ENCODE measurements at places on chromosomes 5 and 9.

DNA sequence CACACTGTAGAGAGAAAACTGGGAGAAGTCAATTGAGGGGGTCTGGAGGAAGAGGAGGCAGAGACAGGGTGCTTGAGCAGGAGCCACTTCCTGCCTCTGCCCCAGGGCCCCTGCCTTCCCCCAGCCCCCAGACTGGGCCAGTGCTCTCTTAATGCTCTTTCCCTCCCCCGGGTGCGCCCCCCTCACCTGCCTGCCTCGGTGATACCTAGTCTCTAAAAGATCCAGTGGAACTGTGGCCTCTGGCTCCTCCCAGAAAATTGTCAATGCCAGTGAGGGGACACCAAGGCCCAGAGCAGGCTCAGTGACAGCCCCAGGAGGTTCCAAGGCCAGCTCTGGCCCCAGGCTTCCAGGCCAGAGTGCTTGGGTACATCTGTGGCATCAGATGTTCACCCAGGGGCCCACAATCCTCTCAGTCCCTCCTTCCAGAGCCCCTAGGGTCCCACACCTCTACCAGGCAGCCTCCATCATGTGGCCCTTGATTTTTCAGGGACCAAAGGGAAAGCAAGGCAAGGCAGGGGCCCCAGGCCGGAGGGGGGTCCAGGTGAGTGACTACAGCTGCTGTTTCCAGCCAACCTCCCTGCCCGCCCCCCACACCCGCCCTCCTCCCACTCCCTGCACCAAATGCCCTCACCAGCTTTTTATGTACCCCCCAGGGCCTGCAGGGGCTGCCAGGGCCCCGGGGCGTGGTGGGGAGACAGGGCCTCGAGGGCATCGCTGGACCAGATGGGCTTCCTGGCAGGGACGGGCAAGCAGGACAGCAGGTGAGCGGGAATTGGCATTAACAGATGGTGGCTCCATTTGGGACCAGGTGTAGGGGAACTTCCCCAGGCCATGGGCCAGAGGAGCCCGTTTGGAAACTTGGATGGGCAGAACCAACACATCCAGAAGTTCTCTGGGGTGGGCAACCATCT is 33.1 kb upstream of the ORM1 start:
- no peak for DNase-seq

DNA sequence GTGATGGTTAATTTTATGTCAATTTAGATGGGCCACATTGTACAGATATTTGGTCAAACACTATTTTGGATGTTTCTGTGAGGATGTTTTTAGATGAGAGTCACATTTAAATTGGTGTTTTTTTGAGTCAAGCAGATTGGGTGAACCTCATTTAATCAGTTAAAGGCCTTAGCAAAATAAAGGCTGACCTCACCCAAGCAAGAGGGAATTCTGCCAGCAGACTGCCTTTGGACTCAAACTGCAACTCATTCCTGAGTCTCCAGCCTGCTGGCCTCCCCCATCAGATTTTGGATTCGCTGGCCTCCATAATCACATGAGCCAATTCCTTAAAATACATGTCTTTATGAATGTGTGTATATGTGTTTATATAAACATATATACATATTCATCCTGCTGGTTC is 282.7 kb upstream of the POU5F2 start:
- DNase-seq, result no peak

DNA sequence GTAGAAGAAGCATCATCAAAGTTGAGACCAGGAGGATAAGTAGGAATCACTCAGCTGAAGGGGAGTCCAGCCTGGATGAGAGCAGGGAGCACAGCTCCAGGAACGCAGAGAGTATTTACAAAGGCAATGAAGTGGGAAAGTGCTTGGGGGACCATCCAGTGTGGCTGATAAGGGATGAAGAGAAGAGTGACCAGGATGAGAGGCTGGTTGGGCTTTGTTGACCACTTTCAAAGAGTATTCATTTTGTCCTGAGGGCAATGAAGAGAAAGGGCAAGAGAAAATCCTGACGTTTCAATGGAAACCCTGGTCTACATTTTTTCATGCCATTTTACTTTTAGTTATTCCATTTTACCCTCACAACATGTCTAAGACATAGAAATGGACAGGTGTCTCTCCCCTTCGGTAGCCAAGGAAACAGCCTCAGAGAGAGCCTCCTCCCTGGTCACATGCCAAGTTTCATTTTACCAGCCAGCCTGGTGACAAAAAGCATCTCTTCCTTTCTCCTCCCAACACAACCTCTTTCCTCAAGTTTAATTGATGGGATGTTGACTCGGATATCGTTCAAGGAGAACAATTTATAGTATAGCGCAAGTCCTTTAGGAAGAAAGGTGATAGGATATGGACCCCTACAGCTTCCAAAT is 492.7 kb upstream of the CLINT1 start:
- no peak for DNase-seq

DNA sequence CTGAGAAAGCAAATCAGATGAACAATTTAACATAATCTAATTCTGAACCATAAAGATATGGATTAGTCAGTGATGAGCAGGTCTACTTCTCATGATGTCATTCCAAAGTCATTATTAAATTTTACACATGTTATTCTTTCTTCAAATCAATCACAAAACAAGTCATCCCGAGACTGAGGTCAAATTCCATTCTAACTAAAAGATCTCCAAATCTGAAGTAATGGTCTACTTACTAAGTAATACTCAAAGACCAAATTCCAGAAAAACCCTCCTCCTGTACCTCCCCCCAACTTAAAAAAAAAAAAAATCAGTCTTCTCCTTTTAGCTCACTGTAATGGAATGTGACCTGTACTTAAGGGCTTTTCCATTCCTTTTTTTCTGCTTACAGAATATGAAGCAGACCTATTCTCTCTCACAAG is 4.7 kb downstream of the PFDN1 start:
- DNase-seq, result no peak

- no peak for DNase-seq
Observed at GRCh38 chr5:119177226-119177625, 106.3 kb downstream of the DMXL1 start.

- DNase-seq, result no peak
Observed at GRCh38 chr5:158819840-158820620, 279.7 kb downstream of the EBF1 start.

DNA sequence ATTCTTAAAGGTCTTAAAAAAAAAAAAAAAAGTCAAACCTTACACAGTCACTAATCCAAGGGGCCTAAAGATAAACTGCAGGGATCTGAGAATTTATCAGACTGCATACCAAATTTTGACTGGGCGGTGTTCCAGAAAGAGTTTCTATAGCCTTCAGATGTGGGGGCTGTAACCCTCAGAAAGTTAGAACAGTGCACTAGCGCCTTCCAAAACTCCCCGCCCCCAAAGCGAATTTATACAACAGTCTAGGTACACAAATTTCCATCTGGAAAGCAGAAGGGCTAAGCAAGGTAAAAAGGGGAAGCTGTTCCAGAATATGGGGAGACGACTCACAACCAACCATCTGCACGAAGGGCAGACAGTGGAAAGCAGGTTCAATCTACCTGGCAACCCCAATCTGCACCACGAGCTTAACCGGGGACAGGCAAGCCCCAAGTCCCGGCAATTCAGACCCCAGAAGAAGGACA is 813 bp downstream of the ERMP1 start:
- DNase-seq, result no peak

DNA sequence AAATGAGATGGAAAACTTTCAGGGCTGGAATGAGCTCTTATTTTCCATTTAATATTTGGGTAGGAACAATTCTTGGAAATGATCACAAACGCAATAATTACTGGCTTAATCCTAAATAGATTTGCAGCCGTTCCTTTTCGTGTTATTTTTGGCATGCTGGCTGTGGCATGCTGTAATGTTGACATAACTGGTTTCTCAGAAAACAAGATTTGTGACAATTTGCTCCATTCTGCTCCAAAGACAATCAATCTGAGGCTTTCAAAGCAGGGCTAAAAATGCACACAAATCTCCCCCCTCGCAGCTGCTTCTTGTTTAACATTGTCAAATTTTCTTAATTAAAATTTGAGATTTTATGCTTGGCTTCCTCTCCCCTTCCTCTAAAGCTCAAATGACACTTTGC is 151.2 kb downstream of the TTC39B start:
- no peak for DNase-seq

DNA sequence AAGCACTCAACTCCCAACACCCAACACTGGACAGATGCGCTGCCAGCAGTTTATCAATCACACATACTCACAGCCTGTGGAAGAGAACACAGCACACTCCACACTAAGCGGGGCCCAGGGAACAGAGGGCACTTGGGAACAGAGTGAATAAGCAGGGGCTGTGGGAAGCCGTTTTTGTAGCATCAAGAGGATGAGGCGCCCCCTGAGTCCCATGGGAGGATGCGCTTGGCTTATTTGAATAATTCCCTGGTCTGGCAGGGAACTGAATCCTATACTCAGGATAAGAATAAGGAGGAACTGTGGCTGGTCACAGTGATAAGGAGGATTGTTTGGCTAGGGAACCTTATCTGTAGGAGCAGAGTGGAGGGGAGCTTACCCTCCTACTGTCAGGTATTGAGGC is 96.1 kb upstream of the DNAH5 start:
- DNase-seq, result no peak

DNA sequence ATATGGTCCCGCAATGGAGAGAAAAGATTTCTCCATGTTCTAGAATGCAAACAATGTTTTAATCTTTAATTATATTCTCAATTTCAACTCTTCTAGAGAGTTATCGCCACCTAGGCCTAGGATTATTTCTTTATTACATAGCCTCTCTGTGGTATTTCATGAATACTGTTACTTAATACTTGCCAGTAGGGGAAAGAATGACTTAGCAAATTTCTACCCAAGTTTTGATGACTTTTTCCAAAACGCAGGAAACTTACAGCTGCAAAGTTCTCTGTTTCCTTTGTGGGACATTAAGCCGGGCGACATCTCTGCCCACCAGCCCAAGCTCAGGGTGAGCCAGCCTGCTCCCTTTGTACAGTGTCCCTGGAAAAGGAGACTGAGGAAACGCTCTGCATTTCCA is 73.8 kb downstream of the MED27 start:
- no peak for DNase-seq

- DNase-seq, result no peak
Observed at GRCh38 chr9:19550009-19550408, 141.2 kb downstream of the ACER2 start.

- no peak for DNase-seq
Observed at GRCh38 chr5:111930905-111931461, 174.0 kb upstream of the NREP start.

DNA sequence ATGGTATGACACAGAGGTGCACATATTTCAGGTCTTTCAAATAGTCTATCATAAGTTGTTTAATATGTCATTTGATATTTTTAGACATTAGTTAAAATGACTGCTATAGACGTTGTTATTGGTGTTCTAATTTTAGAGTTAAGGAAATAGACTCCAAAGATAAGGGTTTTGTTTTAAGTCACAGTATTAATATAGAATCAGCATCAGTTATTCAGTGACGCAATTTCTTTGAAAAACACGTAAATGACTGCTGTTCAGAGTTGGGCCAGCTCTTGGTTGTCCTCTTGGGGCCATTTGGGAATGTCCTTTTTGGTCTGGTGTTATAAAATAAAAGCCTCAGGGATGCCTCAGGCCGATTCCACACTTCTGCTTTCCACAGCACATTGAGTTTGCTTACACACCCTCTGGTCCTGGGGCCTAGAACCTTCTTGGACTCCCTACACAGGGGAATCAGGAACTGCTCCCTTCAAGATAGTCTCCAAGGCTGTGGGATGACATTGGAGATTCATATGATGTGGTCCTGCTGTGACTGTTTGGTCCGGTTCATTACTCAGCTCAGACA is 14.3 kb downstream of the OTULIN start:
- no peak for DNase-seq

GRCh38 chr5:57621624-57622023 is 139.0 kb upstream of the ACTBL2 start:
- no peak for DNase-seq

GRCh38 chr5:3943859-3944258 is 348.2 kb downstream of the IRX1 start:
- no peak for DNase-seq

- DNase-seq, result no peak
Observed at GRCh38 chr9:119044806-119045205, 324.4 kb downstream of the BRINP1 start.

- DNase-seq, result no peak
Observed at GRCh38 chr5:139849501-139849900, 53.9 kb downstream of the PSD2 start.

DNA sequence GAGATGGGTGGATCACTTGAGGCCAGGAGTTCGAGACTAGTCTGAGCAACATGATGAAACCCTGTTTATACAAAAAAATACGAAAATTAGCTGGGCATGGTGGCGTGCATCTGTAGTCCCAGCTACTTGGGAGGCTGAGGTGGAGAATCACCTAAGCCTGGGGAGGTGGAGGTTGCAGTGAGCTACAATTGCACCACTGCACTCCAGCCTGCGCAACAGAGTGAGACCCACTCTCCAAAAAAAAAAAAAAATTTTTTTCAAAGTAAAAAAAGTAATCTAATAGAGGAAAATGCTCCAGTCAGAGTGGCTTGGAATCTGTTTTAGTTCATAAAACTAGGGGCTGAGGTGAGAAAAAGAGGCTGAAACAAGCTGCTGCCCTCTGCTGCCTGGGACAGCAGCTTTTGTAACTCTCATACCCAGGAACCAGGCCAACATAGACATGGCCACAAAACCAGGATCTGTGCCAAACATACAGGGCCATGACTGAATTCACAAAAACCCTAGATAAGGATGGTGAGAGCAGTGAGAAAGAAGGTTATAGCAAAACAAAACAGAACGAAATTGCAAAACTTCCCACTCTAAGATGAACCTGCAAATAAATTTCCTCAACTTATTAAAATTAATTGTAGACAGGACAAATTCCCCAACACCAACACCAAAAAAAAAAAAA is 13.1 kb upstream of the DCAF12 start:
- no peak for DNase-seq

GRCh38 chr5:5105531-5105930 is 34.6 kb upstream of the ADAMTS16 start:
- no peak for DNase-seq

- no peak for DNase-seq
Observed at GRCh38 chr5:115607935-115608334, 5.7 kb upstream of the TICAM2 start.

DNA sequence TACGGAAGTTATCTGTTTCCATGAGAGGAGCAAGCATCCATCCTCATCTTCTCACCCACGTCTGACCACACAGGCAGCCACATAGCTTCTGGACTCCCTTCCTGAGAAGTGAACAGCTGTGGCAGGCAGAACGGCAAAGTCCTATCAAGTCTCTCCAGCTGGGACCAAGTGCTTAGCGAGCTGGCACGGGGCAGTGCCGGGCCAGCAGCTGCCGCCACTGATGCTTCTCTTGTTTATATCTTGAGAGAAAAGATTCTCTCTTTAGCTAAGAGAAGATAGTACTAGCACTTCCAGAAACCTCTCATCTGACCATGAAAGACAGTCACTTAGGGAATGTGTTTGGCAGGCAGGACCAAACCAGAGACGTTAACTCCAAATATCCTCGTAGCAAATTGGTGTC is 37.2 kb downstream of the PLAC8L1 start:
- no peak for DNase-seq

Measured in stimulated activated CD8-positive, alpha-beta memory T cell treated with anti-CD3 and anti-CD28 coated beads, Interleukin-2, amount 100 ng/mL, for 1 hour (primary cell).